Hair follicular keratinocyte (primary cell): ENCODE measurements at places on chromosomes 16 and 17. TPM values are rescaled to one million over a fixed set of nuclear protein-coding genes. Genes with fewer than 3 reads are reported as not detected.

Gene CMTM2
- total RNA-seq: not detected in 2 replicates

Gene CD300A
- total RNA-seq: not detected in 2 replicates

Gene EFNB3
- total RNA-seq: 0.65 and 3.2 TPM in 2 replicates

Gene SLC9A5
- total RNA-seq: 0.65 and 1.2 TPM in 2 replicates

Gene TPSG1
- total RNA-seq: not detected in 2 replicates

Gene RNF112
- total RNA-seq: 0.42 and 1.0 TPM in 2 replicates

Gene CCL8
- not detected in 2 replicates for total RNA-seq

Gene TEX19
- 0.08 TPM in 1 of 2 replicates, not detected in the other for total RNA-seq

Gene TUBB3
- 105 and 143 TPM in 2 replicates for total RNA-seq

Gene RPA1
- total RNA-seq: 20.1 and 27.5 TPM in 2 replicates

Gene OR4D1
- total RNA-seq: not detected in 2 replicates

Gene AOC2
- total RNA-seq: 0.55 and 0.84 TPM in 2 replicates

Gene SNX20
- total RNA-seq: not detected in 2 replicates

Gene DECR2
- total RNA-seq: 17.3 and 17.9 TPM in 2 replicates

Gene PTX4
- not detected in 2 replicates for total RNA-seq

Gene C16orf90
- not detected in 2 replicates for total RNA-seq

Gene SLC52A1
- 0.08 and 0.62 TPM in 2 replicates for total RNA-seq

Gene TBC1D26
- not detected in 2 replicates for total RNA-seq

Gene HYDIN
- 0.08 and 0.19 TPM in 2 replicates for total RNA-seq

Gene CCDC144A
- 0.38 and 0.70 TPM in 2 replicates for total RNA-seq

Gene FBRS
- total RNA-seq: 16.9 and 21.7 TPM in 2 replicates

Gene CFAP97D1
- total RNA-seq: not detected in 2 replicates

Gene CASKIN1
- total RNA-seq: under 0.01 and 0.16 TPM in 2 replicates

Gene NTN3
- not detected in 2 replicates for total RNA-seq

Gene TP53TG3C
- total RNA-seq: not detected in 2 replicates

Gene CIBAR2
- total RNA-seq: not detected in 2 replicates

Gene OR1A1
- not detected in 2 replicates for total RNA-seq

Gene LIG3
- 23.9 and 28.1 TPM in 2 replicates for total RNA-seq

Gene KRTAP16-1
- not detected in 2 replicates for total RNA-seq

Gene EIF3C
- 151 and 224 TPM in 2 replicates for total RNA-seq

Gene PIRT
- total RNA-seq: not detected in 2 replicates

Gene KRT36
- not detected in 2 replicates for total RNA-seq

Gene C17orf100
- 0.23 and 0.38 TPM in 2 replicates for total RNA-seq

Gene MAZ
- 108 and 150 TPM in 2 replicates for total RNA-seq

Gene IL34
- 0.19 TPM in 1 of 2 replicates, not detected in the other for total RNA-seq
